ENCODE measurements at places on chromosomes 2 and 18.

GRCh38 chr2:198213253-198213652, 408.9 kb downstream of the PLCL1 start:
- DNase-seq, result no peak

DNA sequence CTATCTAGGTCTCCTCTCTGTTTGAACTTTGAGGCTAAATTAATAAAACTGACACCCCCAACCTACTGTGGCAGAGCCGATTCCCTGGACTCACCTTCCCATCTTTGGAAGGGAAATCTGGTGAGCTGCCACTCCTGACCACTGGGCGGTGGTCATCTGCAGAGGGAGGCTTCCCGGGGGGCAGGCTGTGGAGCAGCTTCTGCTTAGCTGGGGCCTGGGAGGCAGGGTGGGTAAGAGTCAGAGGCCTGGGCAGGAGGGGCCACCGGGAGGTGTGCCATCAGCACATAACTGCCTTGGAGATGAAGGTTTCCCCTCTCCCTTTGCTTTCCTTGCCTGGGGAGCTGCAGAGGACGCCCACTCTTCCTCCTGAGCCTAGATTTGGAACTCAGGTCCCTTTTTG, 2.3 kb upstream of the NPPC start:
- DNase-seq, result no peak

DNA sequence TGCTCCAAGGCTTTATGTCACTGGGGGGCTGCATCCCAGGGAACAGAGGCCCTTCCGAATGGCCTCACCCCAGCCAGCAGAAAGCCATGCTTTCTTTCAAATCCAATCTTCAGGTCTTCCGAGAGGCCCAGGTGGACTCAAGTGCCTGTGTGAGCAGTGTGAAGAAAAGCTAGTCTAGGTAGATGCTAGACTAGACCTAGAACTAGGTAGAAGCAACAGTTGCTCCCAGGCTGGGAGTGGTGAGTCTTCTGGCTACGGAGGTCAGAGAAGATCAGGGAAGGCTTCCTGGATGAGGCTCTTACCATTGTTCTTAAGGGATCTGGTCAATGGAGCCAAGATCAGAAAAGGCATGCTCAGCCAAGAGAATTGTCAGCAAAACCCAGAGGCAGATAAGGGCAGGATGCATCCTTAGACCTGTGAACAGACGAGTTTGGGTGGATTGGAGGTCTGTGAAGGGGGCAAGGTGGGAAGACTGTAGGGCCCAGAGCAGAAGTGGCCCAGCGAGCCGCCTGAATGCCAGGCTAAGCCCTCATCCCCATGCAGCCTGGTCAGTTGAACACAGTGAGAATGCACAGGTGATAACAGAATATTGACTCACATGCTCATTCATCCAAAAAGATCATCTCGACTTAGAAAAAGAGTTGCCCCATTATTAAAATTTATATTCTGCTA, 110.8 kb downstream of the SMAD7 start:
- no peak for DNase-seq

DNA sequence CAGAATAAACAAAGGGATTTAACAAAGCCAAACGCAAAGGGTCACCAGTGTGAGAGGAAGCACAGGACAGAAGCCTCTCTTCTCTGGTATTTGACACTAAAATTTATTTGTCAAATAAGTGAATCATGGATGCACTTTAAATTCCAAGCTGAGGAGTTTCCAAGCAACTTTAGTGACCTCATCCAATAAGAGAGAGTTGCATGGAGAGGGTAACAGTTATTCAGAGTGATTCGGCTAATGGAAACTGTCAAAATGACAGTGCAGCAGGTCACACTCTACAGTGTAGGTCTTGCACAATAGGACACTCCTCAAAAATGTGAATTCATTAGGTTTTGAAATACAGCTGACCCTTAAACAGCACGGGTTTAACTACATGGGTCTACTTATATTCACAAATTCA, 103.9 kb upstream of the ACVR1C start:
- DNase-seq, result no peak

- no peak for DNase-seq
Observed at GRCh38 chr2:214591366-214591765, 180.5 kb downstream of the VWC2L start.

- no peak for DNase-seq
Observed at GRCh38 chr2:61704364-61704763, 149.5 kb downstream of the FAM161A start.

- DNase-seq, result no peak
Observed at GRCh38 chr2:168514692-168515091, 58.6 kb downstream of the CERS6 start.

DNA sequence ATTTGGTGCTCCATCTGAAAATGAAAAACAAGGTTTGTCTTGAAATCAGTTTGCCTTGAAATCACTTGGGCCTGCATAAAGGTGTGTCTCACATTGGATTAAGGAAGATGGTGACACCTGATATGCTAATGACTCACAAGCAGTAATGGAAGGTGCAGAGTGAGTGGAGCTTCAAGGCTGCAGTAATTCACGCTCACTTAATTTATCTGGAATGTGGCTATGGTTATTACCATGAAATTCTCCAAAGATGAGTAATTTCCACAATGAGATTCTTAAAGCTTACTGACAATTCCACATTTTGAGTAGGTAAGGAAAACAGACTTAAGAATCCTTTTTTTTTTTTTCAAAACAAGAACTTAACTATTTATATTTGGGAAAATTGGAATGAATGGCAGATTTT, 156.8 kb downstream of the PAX3 start:
- no peak for DNase-seq

GRCh38 chr2:101014264-101014857, 12.3 kb downstream of the RPL31 start:
- DNase-seq, result no peak

All from head of caudate nucleus (tissue), 42 donors.